ENCODE measurements at places on chromosomes 7 and 10.

GRCh38 chr10:1530871-1531517 lies 206.3 kb downstream of the ADARB2 start:
- no peak for DNase-seq

DNA sequence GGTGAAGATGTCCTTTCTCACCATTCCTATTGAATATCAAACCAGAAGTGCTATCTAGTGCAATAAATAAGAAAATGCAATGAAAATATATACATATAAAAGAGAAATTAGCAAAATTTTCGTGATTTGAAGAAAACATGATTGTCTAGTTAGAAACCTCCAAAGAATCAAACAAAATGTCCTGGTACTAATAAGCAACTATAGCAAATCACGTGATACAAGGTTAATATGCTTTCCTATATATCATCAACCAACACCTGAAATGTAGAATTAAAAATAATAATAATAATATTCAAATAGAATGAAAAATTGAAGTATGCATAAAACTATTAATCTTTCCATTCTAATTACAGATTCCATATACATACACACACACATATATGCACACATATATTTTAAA lies 183.9 kb upstream of the POM121L12 start:
- no peak for DNase-seq

- DNase-seq, result no peak
Measured at GRCh38 chr7:157009170-157009777, 1.2 kb downstream of the MNX1 start.

DNA sequence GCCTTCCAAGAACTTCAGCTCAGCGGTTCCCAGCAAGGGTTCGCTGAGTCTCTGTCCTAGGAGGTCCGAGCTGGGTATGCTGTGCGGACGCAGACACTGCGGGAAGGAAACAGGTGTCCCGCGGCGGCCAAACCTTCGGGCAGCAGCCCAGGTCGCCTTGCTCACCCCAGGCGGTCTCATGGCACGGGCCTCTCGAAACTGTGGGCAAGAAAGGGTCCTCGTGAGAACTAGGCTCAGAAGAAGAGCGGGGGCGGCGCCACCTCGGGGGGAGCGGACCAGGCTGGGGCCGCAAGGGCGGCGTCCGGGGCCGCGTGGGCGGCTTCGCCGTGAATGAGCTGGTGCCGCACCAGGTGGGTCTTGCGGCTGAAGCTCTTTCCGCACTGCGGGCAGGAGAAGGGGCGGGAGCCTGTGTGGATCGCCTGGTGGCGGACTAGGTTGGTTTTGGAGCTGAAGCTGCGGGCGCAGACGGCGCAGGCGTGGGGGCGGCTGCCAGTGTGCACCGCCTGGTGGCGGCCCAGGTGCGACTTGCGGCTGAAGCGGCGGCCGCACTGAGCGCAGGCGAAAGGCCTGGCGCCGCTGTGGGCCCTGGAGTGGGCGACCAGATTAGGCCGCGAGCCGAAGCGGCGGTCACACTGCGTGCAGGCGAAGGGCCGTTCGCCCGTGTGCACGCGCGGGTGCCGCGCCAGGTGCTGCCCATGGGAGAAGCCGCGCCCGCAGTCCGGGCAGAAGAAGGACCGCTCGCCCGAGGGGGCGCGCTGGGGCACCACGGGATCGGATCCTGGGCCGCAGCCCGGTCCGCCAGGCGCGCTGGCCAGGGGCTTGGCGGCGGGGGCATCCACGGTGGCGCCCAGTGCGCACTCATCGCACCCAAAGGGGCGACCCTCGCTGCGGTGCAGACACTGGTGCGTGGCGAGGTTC lies 8.6 kb downstream of the ZNF467 start:
- no peak for DNase-seq

- no peak for DNase-seq
Measured at GRCh38 chr7:116197360-116197759, 13.0 kb upstream of the TES start.

GRCh38 chr7:36985866-36986400 lies 261.6 kb upstream of the AOAH start:
- no peak for DNase-seq

GRCh38 chr10:51302316-51302715 lies 228.0 kb downstream of the PRKG1 start:
- no peak for DNase-seq

DNA sequence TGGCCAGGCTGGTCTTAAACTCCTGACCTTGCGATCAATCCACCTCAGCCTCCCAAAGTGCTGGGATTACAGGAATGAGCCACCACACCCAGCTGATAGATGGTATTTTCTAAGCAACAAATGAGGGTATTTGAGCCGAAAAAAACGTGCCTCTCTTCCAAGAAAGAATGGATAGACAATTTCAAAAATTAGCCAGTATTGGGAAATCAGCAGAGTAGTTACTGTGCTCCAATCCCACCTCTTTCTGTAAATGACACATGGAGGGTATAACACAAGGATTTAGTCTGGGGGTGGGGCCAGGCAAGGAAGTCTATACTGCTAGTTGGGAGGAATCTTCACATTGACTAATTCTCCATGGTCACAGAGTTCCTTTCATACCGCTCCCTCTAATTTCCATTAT lies 9.2 kb upstream of the BPGM start:
- DNase-seq, result no peak

- DNase-seq, result no peak
Measured at GRCh38 chr7:93133005-93133404, 15.2 kb downstream of the SAMD9L start.
